ENCODE measurements at places on chromosomes 11 and 22.

GRCh38 chr11:118655486-118656190, 23.8 kb downstream of the TREH start:
- DNase-seq: no peak

DNA sequence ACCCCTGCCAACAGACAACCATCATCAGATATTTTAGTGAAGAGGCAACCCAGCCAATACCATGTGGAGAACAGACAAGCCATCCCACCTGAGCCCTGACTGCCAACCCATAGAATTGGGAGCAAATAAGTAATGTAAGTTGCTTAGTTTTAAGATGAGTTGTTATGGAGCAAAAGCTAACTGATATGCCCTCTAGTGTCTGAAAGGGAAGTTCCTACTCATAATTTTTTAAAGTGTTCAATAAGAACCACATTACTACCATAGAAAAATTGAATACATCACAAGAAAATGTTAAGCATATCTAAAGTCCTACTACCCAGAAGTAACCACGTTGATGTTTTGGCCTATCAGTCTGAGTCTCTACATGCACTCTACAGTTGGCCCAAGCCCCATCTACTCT, 50.8 kb upstream of the SLC36A4 start:
- DNase-seq: no peak

GRCh38 chr22:23431337-23432072, 148.6 kb downstream of the IGLL1 start:
- DNase-seq: peak; percentile 57

GRCh38 chr11:76918941-76919386, 58.2 kb downstream of the ACER3 start:
- DNase-seq: peak; percentile 43

GRCh38 chr22:37418627-37419369, 8.5 kb downstream of the ELFN2 start:
- no peak for DNase-seq

DNA sequence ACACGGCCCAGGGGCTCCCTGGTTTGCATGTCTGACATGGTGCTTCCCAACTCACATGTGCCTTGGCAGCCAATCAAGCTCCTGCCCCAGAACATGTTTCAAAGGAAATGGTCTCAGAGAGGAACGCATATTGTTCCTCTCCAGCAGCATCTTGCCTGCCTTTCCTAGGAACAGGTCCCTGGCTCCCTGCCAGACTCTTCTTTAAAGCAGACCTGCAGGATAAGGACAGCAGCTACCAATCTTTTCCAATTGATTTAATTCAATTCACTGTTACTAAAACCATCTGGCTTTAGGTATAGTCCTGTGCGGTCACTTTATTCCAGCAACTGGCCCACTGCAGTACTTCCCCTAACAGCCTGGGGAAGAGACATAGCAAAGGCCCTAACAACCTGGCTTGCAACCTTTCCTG, 79.9 kb downstream of the AMBRA1 start:
- DNase-seq: no peak

- no peak for DNase-seq
These were observed 30.5 kb upstream of the TTC28 start for GRCh38 chr22:28710107-28710506.

DNA sequence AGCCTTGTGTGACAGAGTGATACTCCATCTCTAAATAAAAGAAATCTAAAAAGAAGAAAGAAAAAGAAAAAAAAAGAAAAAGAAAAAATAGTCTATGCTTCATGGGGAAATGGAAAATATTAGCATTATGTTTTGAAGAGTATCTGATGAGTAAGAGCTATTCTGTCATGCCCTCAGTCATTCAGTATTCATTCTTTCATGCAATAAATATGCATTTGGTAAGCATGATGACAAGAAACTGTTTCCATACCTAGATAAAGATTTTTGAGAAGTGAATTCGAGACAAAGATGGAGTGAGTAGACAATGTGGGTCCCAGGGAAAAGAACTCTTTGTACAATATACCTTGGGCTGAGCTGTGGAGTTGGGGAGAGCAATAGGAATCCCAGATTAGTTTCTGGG, 6.2 kb upstream of the IFTAP start:
- no peak for DNase-seq

DNA sequence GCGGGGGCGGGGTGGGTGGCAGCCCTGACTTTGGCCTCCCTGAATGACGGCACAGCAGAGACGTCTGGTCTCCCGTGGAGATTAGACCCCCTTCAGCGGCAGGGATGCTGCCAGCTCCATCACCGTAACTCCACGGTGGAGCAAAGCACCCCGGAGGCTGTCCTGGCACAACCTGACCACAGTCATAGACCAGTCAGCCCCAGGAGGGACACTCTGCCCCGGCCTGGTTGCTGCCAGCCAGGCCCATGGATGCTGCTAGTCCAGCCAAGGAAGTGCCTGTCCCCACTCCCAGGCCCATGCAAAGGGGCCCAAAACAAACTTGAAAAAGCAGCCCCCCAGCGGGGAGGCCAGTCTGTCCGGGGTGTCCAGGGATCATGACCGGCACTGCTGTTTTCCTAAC, 11.5 kb upstream of the ANO1 start:
- DNase-seq: no peak

GRCh38 chr11:96105944-96106343, 182.0 kb upstream of the MTMR2 start:
- DNase-seq: no peak

GRCh38 chr11:28729339-28729738, 621.2 kb downstream of the METTL15 start:
- DNase-seq: no peak

GRCh38 chr11:73622926-73623593, 23.3 kb upstream of the PLEKHB1 start:
- no peak for DNase-seq

DNA sequence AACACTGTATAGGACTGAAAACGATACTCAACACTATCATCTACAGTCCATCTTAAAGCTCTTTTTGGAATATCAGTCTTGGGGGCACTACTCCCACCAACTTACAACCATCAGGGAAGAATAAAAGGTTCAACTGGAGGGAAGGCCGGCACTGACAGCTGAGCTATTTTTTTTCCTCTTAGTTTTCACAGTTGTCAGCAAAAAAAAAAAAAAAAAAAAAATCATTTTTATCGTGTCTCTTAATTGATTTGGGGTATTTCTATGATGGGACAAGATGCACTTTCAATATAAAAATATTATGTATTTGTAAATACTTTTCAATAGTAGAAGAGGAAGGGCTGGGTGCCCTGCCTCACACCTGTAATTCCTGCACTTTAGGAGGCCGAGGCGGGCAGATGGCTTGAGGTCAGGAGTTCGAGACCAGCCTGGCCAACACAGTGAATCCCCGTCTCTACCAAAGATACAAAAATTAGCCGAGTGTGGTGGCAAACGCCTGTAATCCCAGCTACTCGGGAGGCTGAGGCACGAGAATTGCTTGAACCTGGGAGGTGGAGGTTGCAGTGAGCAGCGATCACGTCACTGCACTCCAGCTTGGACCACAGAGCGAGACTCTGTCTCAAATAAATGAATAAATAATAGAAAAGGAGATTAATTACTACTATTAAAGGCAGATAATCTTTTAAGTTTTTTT, 1.5 kb downstream of the KIF18A start:
- no peak for DNase-seq

DNA sequence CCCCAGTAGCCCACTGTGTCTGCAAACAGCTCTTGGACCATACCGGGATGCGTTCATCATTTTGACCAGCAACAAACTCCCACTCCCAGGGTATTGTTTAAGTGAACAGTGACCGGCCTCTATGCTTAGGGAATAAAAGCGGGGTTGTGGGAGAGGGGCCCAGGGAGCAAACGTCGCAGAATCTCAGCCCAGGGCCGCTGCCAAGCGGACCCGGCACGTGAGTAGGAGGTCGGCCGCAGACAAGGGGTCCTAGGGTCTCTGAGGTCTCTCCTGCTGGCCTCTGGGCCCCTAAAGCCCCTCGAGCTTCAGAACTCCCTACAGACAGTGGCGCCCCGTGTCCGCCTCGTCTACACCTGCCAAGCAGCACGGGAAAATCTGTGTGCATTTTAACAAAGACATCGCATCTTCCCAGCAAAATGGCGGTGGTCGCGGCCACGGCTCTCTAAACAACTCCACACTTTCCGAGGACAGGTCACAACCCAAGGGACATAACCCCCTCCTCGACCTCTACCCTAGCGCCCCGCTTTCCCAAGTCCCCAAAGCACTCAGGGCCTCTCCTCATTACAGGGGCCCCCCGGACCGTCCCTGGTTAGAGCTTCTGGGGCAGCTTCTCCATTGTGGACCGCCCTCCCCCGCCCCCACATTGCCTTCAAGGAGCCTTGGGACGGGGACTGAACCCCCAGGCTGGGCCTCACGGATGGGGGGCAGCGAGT, 3.9 kb upstream of the GCAT start:
- peak; percentile 75 for DNase-seq

DNA sequence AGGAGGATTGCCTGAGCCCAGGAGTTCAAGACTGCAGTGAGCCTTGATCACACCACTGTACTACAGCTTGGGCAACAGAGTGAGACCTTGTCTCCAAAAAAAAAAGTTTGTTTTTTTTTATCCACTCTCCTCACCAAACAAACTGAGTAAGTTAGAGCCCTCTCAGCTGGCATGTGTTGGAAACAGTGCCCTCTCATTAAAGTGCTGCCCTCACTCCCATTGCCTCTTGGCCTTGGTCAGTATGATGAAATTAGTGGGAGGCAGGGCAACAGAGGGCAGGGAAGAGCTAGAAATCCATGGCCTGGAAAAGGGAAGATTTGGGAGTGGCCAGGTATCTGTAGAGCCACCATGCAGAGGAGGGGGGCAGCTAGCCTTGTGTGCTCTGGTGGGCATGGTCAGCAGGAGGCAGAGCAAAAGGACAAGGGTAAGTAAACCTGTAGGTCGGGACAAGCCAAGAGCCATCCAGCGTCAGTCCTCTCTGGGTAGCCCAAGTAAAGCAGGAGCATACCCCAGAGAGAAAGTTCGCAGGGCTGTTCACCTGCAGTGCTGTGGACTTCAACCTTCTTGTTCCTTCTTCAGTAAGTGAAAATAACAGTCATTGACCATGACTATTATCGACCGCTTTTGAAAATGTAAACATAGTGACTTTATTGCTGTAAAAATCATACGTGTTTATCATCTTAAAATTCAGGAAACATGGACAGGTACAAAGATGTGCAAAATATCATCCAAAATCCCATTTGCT, 28.2 kb downstream of the PIK3IP1 start:
- DNase-seq: no peak

GRCh38 chr11:134027671-134028070, 41.2 kb upstream of the JAM3 start:
- peak; percentile 9 for DNase-seq

GRCh38 chr11:64121663-64122410, 44.1 kb downstream of the MACROD1 start:
- DNase-seq: no peak

DNA sequence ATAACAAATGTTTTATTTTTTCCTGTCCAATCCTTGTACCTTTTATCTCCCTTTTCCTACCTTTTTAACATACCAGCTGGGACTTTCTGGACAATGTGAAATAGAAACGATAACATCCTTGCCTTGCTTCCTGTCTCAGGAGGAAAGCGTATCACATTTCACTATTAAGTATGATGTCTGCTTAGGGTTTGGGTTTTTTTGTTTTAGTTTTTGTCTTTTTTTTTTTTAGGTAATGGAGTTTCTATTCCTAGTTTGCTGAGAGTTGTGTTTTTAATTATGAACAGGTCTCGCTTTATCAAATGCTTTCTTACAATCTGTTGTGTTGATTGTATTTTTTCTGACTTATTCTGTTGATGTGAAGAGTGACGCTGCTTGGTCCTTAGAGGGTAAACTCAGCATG, 64.2 kb upstream of the KCNQ1OT1 start:
- no peak for DNase-seq

Measured in retina (tissue), 1 donor.